ENCODE measurements at places on chromosomes 2 and 18. TPM values are rescaled to one million over a fixed set of nuclear protein-coding genes. Genes with fewer than 3 reads are reported as not detected.
A peak's percentile ranks its signal among the peaks of the same experiment; 100 is the strongest.

DNA sequence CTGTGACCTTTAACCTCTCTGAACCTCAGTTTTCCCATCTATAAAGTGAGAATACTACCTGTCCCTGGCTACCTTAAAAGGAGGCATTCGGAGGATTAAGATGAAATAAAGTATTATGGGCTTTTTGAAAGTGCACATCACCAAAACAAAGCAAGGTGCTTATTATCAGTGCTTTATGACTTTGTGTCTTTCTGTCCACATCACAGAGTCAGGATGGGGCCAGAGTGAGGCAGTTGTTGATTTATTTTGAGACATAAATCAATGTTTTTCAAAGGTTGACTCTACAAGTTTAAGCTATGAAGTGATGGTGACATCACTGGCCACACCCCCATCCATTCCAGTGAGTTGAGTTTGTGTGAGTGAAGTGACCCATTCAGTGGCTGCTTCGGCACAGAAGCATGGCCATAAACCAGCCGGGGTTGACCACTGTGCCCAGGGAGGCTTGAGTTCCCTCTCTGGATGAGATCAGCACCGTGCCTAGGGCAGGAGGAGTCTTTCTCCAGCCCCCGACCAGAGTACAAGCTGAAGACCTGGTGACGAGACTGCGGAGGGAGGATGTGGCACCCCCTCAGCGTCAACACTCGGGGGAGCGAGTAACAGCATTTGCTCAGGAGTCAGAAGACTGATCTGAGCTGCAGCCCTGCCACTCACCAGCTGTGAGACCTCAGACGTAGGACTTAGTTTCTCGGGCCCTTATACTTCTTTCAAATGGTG lies 89.0 kb upstream of the PPP1CB start:
- DNase-seq: peak; percentile 70

GRCh38 chr2:38825956-38826355 lies 47.9 kb downstream of the GEMIN6 start:
- DNase-seq: no peak

DNA sequence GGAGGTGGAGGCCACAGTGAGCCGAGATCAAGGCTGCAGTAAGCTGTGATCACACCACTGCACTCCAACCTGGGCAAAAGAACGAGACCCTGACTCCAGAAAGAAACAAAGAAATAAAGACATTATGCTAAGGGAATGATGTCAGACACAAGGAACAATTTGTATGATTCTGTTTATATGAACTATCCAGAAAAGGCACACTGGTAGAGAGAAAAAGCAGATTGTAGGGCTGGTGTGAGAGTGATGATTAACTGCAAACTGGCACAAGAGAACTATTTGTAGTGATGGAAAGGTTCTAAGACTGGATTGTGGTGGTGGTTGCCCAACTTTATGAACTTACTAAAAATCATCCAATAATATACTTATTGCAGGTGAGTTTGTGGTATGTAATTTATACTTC lies 106.3 kb downstream of the MAP3K20 start:
- no peak for DNase-seq

The TMEM247 gene
- not detected for total RNA-seq

DNA sequence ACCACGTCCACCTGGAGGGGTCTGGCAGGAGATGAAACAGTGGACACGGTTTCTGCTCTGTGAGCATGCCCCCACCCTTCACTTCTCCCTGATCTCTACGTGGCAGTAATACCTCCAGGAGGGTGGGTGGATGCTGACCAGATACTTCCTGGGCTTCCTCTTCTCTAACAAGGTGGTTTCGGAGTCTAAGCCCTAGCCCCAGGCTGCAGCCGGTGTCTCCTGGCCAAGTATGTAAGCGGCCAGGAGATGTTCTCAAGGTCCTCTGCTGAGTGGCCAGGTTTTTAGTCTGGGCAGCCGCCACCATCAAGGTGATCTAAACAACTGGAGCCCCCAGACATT lies 101.8 kb upstream of the ASB18 start:
- no peak for DNase-seq

- no peak for DNase-seq
Measured at GRCh38 chr2:102433973-102434654, 11.2 kb downstream of the IL18RAP start.

DNA sequence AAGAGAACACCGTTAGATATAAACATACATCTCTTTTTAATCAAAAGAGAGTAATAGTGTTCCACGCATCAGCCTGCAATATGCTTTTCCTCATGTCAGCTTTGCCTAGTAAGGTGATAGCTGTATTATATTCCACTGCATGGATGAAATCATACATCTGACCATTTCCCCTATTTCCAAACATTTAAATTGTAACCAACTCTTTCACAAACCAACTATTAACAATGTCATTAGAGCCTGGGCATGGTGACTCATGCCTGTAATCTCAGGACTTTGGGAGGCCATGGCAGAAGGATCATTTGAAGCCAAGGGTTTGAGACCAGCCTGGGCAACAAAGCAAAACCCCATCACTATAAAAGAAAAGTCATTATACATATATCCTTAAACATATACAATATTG lies 284.8 kb downstream of the BCL11A start:
- DNase-seq: no peak

GRCh38 chr2:32773448-32773808 lies 145.6 kb downstream of the TTC27 start:
- no peak for DNase-seq

GRCh38 chr2:130826821-130827501 lies 9.8 kb upstream of the ARHGEF4 start:
- no peak for DNase-seq

GRCh38 chr2:32358111-32358482 lies 1.3 kb downstream of the BIRC6 start:
- peak; percentile 34 for DNase-seq

The G6PC2 gene
- not detected for total RNA-seq

GRCh38 chr18:22284581-22285360 lies 115.4 kb downstream of the GATA6 start:
- no peak for DNase-seq

DNA sequence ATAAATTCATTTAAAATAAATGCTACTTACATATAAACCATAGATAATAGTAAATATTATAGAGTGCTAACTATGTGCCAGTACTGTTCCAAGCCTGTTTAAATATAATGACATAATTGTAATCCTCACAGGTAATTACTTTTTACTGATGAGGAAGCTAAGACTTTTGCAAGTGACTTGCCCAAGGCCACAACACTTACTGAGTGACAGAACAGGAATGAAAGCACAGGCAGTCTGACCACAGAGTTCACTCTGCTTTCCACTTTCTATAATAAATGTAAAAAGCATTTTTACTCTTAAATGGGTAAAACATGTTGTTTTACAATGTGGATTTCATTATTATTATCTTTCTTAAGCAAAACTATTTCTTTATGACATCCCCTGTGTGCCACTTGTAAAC lies 537.8 kb upstream of the SLC39A10 start:
- no peak for DNase-seq

The CPS1 gene
- 17.9 TPM for total RNA-seq

The CNNM4 gene
- total RNA-seq: 12.5 TPM

DNA sequence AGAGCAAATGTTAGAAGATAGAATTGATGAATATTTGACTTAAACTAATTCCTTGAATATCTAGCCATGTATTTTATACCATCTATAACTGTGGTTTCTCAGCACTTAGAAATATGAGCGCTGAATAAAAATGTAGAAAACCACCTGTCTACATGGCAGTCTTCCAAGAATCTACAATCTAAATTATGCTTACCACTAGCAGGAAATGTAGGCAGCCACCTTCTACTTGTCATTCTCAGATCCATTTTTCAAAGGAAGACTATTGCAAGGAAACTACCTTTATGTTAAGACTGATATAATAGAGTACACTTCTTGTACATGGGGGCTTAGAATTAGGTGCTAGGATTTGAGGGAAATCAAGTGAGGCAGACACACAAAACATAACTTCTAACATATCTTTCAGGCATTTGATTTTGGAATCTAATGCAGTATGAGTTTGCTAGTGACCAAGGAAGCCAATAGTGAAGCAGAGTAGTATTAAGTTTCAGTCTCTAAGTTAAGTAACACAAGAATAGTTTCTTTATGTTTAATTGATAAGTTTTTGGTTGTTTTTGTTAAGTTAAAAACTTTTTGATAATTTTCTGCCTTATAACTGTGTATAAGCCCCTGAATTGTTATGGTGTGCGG lies 175.9 kb upstream of the ITGA4 start:
- no peak for DNase-seq

DNA sequence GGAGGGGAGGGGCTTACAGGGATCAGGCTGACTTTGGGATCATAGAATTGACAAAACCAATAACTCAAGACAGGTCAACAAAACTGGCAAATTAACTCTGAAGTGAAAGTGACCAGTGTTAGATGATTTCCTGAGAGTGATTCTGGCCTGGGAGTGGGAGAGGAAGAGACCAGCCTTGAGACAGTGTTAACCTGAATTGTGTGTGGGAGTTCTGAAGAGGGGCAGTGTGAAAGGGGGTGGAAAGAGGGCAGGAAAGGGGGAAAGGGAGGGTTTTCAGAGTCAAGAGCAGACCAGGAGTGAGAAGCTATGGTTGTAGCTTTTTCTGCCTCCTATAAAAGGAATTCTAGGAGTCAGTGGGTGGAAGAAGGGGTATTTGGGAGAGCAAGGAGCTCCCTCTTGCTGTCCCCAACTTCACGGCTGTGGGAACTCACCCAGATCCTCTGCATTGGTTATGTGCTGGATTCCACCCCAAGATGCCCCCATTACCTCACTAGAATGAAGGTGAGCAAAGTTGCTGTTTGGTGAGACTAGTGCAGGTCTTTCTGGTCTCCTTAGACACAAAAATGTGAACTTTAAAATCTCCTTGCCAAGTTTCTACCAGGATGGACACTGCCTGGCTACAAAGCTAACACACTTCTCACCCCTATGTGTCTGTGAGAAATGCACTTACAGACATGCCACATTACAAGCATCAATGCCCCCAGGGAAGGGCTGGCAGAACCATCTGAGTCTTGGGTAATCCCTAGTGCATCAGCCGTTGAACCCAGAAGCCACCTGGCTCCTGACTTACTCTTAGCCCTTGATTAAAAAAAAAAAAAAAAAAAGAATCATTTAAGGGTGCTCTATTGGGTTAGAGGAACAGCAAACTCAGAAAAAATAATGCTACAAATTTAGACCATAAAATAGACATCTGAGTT lies 61.6 kb downstream of the BMP10 start:
- no peak for DNase-seq

DNA sequence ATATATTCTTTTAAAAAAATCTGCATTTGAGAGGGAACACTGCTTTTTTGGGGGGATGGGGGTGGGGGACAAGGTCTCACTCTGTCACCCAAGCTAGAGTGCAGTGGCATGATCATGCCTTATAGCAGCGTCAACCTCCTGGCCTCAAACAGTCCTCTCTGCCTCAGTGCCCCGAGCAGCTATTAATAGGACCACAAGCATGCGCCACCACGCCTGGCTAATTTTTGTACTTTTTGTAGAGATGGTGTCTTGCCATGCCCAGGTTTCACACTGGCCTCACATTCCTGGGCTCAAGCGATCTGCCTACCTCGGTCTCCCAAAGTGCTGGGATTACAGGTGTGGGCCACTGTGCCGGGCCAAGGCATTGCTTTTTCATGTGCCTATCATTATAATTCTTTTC lies 154.2 kb downstream of the ATAD2B start:
- no peak for DNase-seq

DNA sequence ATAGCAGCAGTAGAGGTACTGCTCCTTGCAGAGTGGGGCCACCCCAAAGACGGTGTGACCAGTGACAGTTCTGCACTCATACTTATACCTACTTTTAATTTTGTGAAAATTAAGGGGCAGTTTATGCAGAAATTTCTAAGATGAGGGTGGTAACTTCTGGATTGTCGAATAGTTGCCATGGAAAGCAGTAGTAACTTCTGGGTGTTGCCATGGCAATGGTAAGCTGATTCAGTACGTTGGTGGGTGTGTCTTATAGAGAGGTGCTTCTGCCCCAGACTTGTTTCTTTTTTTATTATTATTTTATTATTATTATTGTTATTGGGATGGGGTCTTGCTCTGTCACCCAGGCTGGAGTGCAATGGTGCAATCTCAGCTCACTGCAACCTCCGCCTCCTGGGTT lies 82.8 kb upstream of the L3MBTL4 start:
- no peak for DNase-seq

DNA sequence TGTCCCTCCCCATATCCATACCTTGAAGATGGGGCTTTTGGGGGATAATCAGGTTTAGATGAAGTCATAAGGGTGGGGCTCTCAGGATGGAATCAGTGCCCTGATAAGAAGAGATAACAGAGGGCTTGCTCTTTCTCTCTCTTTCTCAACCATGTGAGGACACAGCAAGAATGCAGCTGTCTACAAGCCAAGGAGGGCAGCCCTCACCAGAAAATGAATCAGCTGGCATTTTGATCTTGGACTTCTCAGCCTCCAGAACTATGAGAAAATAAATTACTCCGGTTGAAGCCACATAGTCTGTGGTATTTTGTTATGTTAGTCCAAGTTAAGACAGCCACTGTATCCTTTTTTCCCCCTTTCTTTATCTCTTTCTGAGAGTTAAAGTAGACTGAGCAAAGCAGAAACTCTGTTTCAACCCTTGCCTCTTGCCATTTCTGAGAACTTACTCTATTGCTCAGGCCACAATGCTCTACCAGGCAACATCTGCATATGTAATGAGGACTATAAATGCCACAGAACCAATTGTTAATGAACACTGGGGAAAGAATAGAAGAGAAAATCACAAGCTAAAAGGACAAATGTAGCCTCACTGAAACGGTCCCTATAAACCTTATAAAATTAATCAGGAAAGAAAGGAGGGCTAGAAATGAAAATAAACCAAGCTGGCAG lies 56.9 kb downstream of the SRBD1 start:
- no peak for DNase-seq

DNA sequence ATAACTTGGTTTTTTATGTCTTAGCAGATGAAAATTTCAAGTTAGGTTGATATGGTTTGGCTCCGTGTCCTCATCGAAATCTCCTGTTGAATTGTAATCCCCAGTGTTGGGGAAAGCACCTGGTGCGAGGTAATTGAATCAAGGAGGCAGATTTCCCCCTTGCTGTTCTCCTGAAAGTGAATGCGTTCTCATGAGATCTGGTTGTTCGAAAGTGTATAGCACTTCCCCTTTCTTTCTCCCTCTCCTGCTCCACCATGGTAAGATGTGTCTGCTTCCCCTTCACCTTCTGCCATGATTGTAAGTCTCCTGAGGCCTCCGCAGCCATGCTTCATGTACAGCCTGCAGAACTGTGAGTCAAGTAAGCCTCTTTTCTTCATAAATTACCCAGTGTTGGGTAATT lies 242.1 kb upstream of the TNP1 start:
- no peak for DNase-seq

- DNase-seq: no peak
Measured at GRCh38 chr2:3492951-3493614, 26.2 kb downstream of the ADI1 start.

DNA sequence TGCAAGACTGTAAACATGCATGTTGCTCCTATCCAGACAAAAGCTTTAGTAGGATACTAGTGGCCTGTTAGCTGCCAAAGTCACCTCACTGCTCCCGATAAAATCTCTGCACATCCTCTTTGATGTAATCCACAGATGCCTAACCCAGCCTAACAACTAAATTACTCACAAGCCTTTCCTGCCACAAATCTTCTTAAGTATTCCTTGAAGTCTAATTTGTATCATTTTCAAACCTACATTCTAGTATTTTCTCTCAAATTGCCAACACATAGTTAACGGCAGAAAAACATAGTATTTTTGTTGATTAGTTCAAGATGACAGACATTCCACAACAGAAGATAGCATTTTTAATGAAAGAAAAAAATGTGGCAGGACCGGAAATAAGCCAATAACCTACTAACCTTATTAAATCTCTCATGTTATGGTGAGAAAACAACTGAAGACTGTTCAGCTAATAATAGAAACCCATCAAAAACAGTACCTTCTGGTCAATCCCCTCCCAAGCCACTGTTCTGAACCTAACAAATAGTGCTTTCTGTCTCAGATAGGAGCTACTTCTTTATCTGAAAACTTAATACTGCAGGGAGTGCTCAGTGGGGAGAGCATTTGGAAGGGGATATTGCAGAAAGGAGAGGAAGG lies at the start of gene MPP4:
TSS of gene MPP4 (minus strand) at position 57 of the 639 bp plus-strand sequence. CDS start 4,690 bp downstream, outside the sequence.
- peak; percentile 80 for DNase-seq

The DUSP2 gene
- 16.7 TPM for total RNA-seq
